ENCODE measurements at places on chromosomes 3 and 15.

GRCh38 chr3:10968401-10968800, 24.1 kb upstream of the SLC6A1 start:
- DNase-seq: no peak

DNA sequence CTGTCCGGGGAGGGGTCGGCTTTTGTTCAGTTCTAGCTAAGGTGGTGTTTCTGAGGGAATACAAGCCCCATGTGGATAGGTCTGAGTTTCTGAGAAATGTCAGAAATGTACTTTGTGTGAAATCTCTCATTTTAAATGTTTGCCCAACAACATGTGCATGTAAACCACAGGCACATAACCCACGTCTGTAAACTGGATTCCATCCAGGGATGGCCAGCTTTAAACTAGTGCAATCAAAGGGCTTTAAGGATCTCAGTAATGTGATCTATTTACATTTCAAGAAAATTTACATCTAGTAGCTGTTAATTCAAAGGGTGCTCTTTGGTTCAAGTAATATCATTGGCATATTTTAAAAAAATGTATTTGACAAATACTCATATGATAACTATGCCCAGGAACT, 52.0 kb downstream of the POLR2M start:
- DNase-seq: no peak

- no peak for DNase-seq
Observed at GRCh38 chr3:196219970-196220311, 3.6 kb downstream of the SLC51A start.

GRCh38 chr3:13637953-13638352, 89.0 kb downstream of the FBLN2 start:
- DNase-seq: no peak

GRCh38 chr3:159252274-159252673, 450.4 kb downstream of the MFSD1 start:
- no peak for DNase-seq

GRCh38 chr3:13147344-13147743, 74.1 kb upstream of the IQSEC1 start:
- no peak for DNase-seq

- no peak for DNase-seq
Observed at GRCh38 chr3:123757281-123757940, 126.7 kb downstream of the MYLK start.

DNA sequence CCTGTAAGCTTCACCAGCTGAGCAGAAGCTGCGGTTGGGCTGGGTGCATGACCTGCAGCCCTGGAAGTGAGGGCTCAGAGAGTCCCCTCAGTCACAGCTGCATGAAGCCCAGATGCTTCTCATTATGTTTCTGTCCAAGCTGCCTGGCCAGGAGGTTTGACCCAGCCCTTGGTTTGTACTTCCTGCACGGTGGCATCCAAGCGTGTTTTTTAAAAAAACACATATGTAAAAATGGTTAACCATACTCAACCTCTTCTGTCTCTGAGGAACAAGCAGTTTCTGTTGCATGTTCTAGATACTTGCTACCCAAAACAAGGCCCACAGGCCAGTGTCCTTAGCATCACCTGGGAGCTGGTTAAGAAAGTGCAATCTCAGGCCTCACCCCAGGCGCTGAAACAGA, 76.0 kb upstream of the ATP10A start:
- DNase-seq: no peak
